ENCODE measurements at places on chromosomes 7 and 10.

GRCh38 chr7:29611941-29612544 lies 48.4 kb downstream of the PRR15 start:
- no peak for DNase-seq

DNA sequence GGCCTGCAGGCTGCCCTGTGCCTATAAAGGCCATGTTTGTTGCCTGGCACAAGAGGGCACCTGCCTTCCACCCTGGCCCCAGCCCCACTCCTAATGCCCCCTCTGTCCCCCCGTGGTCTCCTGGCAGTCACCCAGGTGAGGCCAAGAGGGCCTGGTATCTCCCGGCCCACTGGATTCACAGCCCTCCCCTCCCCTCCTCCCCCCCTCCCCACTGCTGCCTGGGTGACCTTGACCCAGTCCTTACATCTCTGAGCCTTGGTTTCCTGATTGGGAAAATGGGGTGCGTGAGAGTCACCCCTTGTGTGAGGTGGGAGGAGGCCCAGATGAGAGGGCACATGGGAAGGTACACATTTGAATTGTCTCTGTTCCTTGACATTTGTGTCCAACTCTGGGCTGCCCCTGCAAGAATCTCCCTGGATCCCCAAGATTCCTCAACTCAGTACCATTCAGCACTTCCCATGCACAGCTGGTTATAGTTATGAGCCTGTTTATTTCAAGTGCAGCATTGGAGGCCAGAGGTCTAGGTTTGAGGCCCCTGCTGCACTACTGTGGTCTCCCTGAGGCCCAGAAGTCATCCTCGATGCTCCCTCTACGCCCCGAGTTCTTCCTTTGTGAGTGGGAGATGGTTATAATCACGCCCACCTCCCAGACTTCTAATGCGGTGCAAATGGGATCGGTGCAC lies 58.9 kb downstream of the TMEM270 start:
- no peak for DNase-seq

DNA sequence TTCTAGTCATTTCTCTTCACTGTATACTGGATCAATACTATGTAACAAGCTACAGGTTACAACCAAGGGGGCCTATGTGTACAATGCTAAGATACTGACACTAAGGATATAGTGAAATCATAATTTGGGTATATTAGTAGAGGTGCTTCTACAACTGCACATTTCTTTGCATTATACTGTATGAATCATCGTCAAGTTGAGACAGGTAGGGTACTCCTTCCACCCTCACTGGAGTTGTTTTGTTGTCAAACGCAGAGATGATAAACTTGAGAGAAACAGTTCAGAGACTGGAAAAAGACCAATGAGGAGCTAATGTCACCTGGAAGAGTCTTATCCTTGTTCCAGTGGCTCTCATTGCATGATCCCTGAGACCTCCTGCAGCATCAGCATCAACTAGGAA lies 208.2 kb upstream of the PRPS1L1 start:
- no peak for DNase-seq

DNA sequence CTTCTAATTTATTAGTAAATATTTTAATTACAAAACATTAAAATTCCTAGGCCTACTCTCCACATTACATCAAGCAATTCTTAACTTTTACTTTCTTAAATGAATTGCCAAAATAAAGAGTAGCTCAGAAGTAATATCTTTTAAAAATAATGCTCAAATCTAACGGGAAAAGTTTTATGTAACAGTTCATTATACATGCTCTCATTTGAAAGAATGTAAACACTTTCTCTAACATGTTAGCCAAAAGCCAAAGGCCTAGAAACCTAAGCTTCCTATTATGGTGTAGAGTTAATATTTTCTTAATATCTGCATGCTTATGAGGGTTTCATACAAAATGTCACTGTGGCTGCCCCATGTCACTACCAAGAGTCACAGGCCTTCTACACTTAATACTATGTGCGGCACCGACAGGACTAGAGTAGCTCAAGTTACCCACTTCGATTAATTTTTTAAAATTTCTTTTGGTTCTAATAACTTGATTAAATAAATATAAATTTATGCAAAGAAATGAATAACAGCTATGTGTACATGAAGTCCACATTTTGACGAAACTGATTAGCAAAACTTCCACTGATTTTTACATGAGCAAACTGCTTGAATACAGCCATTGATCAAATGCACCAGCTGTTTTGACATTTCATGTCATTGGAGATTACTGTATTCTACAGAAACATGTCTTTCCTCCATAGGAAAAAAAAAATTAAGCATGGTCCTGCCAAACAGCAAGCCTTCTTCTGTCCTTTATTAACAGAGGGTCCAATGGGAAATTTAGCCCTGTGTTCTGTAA lies 3.5 kb downstream of the COBL start:
- DNase-seq = no peak

GRCh38 chr7:5436003-5436678 lies 12.5 kb upstream of the TNRC18 start:
- DNase-seq = no peak

- DNase-seq = peak; percentile 35
These were observed 1.2 kb downstream of the MACROH2A2 start for GRCh38 chr10:70053841-70054288.

DNA sequence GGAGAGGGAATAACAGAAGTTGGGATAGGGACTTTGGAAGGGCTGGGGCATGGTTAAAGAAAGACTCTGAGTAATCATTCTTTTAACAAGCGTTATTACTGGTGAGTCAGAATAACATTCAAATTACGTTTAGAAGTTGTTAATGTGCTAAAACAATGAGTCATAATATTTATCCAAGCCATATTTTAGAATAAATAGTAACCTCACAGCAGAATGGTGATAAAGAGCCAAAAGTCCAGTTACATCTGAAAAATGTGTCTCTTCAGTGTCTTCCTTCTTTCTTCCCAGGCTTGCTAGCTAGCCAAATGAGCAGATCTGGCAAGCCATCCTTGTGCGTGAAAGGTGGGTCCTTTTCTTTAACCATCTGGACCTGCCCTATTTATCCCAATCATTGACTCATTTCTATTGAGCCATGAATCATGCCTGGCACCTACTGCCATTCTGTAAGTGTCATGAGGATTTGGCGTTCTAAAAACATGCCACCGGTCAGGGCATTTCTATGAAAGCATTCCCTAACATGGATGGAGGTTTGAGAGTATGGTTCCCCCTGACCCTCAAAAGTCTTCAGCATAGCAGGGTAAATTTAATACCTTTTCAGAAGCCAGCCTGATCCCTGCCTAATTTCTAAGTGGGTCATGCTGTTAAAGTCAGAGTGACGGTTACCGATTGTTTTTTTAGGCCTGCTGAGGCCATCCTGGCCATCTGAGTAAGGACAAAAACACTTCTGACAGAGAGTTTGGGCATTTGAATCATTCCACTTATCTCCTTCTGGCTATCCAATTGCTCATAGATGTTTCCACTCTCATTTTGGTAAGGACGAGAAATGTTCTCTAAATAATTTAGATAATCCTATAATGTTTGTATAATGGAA lies 26.9 kb downstream of the MYPN start:
- DNase-seq = no peak

- no peak for DNase-seq
These were observed 755.4 kb downstream of the KCNMA1 start for GRCh38 chr10:76882245-76882644.

Data from cardiac muscle cell (in vitro differentiated cells and primary cell).